ENCODE measurements at places on chromosomes 2 and 18. TPM values are rescaled to one million over a fixed set of nuclear protein-coding genes. Genes with fewer than 3 reads are reported as not detected.

Gene NPPC
- total RNA-seq: not detected

Gene EGR4
- 0.12 TPM for total RNA-seq

Gene MYCN
- total RNA-seq: 17.6 TPM

- H3K4me1 ChIP-seq: peaks cover 17% of the 10 kb centered on the region
- no peaks in the 10 kb centered on the region for H3K36me3 ChIP-seq
- no peaks in the 10 kb centered on the region for H3K27me3 ChIP-seq
- H3K27ac ChIP-seq: no peak overlapping the region
- H3K4me3 ChIP-seq: no peak overlapping the region
Observed at GRCh38 chr2:49812730-49813129, 658.4 kb upstream of the FSHR start.

DNA sequence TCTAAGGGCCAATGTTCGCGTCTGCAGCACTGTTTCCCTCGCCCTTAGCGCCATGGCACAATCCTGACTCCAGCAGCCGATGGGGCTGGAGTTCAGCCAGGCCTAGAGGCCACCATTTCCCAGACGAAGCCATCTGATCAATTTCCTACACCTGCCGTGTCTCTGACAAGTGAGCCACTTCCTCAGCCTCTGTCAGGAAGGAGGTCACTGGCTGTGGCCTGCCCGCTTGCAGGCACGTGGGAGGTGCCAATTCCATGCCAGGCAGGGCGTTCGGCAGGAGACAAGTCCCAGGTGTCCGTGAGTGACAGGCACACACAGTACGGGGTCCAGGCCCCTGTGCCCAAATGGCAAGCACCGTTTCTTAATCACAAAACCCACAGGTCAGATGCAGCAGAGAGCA is 234.5 kb downstream of the TWIST2 start:
- no peak for DNase-seq
- H3K4me1 ChIP-seq: no peaks in the 10 kb centered on the region
- no peak overlapping the region for H3K27ac ChIP-seq
- no peak overlapping the region for H3K4me3 ChIP-seq
- H3K36me3 ChIP-seq: peaks cover 2% of the 10 kb centered on the region

DNA sequence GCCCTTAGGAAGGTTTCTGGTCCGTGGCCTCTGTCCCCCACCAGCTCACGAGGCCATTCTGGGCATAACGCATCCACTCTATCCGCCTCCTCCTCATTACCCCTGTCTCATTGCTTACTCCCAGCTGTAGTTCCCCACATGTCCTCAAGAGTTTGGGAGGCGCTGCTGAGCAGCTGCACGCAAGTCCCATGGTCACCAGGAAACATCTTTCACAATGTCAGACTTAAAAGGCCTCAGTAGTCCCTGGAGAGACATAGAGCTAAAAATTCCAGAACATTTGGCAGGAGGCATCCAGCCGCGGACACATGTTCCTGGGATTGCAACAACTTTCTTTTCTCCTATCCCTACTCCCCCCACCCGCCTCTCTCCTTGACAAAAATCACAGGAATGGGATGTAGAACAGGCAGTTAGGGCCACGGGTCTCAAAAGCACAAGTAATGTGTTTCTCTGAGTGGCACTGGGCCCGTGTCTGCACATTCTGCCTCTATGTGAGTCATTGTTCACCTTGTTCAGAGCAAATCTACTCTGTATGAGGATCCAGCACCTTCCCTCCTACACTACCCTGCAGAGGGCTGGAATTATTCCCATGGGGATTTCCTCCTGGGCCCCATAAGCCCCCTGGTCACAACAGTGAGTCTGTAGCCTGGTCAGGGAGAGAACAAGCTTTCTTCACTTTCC is 8.1 kb downstream of the LBH start:
- H3K4me3 ChIP-seq: no peak overlapping the region
- H3K36me3 ChIP-seq: peaks cover 32% of the 10 kb centered on the region
- no peaks in the 10 kb centered on the region for H3K27me3 ChIP-seq
- DNase-seq: peak; percentile 30

- no peaks in the 10 kb centered on the region for H3K4me1 ChIP-seq
- no peaks in the 10 kb centered on the region for H3K27me3 ChIP-seq
- DNase-seq: no peak
- no peak overlapping the region for H3K27ac ChIP-seq
Observed at GRCh38 chr2:40783704-40784103, 331.8 kb upstream of the SLC8A1 start.

GRCh38 chr2:178344121-178344520 is 106.9 kb downstream of the PRKRA start:
- H3K4me3 ChIP-seq: no peak overlapping the region
- H3K27ac ChIP-seq: no peak overlapping the region
- no peaks in the 10 kb centered on the region for H3K36me3 ChIP-seq
- H3K4me1 ChIP-seq: peaks cover 5% of the 10 kb centered on the region

DNA sequence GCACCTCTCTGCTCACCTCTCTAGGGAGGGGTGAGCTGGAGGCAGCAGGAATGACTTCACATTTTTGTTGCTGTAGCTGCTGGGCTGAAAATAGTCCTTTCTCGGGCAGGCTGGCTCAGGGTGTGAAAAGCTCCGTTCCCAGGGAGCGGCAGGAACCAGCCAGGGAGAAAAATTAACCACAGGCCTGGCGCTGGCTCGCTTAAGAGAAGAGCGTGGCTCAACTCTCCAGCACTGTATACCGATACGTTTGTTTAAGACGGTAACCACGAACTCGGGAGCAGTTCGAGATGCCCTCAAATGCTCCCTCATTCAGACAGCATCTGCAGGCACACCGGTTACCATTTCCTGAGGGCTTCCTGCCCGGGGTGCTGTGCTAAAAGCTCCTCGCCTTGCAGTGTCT is 129.6 kb downstream of the CELF4 start:
- no peak overlapping the region for H3K4me3 ChIP-seq
- H3K27ac ChIP-seq: no peak overlapping the region
- peaks cover 11% of the 10 kb centered on the region for H3K27me3 ChIP-seq
- no peak for DNase-seq
- peaks cover 2% of the 10 kb centered on the region for H3K4me1 ChIP-seq

DNA sequence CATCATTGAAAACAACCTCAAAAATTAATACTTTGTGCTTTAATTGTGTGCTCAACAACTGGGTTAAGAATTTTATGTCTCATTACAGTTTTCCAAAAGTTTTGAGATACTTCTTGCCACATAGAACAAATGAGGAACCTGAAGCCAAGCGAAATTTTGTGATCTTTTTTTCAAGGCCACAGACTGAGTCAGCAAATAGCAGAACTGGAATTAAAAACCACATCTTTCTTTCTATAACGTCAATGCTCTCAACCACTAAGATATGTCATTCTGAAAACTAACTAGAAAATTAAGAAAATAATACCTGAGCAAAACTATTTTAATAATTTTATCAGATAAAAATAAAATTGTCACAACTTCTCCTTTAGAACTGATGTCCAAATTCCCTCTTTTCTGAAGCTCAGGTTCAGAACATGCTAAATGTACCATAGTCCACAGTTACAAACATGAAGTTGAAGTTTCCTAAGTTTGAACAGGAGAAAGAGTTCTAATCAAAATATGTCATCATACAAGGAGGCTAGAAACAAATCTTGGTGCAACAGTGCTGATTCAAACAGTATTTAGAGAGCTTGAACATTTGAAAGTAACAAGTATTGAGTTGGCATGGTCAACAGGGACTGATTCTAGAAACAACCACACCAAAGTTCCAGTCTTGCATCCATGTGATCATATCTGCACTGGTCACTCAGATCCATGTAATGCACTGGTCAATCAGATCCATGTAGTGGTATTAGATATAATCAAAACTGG is 27.6 kb upstream of the CALCRL start:
- H3K27me3 ChIP-seq: no peaks in the 10 kb centered on the region
- no peak for DNase-seq
- no peak overlapping the region for H3K4me3 ChIP-seq

DNA sequence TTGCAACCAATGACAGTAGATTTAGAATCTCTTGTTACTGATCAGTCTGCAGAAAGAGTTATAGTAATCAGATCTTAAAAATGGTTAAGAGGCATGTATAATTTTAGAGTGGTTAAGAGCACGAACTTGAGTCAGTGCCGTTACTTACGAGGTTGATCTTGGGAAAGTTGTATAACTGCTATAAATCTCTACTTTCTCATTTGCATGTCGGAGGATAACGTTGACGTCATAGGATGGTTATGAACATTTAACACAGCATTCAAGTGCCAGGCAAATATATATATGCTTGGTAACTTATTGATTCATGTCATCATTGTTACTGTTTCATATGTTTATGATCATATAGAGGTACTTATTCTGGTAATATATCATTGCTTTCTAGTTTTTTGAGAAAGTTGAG is 146.2 kb downstream of the ARHGAP28 start:
- no peaks in the 10 kb centered on the region for H3K27me3 ChIP-seq
- no peak overlapping the region for H3K4me3 ChIP-seq
- DNase-seq: no peak
- H3K36me3 ChIP-seq: peaks cover 43% of the 10 kb centered on the region

- H3K27me3 ChIP-seq: no peaks in the 10 kb centered on the region
- H3K4me1 ChIP-seq: no peaks in the 10 kb centered on the region
- no peak for DNase-seq
- no peaks in the 10 kb centered on the region for H3K36me3 ChIP-seq
- no peak overlapping the region for H3K4me3 ChIP-seq
Observed at GRCh38 chr2:48129293-48129950, 223.1 kb upstream of the FBXO11 start.

- no peaks in the 10 kb centered on the region for H3K27me3 ChIP-seq
- no peak overlapping the region for H3K4me3 ChIP-seq
- DNase-seq: no peak
- H3K36me3 ChIP-seq: peaks cover 3% of the 10 kb centered on the region
- H3K27ac ChIP-seq: no peak overlapping the region
Observed at GRCh38 chr18:9790261-9790660, 82.2 kb downstream of the RAB31 start.

DNA sequence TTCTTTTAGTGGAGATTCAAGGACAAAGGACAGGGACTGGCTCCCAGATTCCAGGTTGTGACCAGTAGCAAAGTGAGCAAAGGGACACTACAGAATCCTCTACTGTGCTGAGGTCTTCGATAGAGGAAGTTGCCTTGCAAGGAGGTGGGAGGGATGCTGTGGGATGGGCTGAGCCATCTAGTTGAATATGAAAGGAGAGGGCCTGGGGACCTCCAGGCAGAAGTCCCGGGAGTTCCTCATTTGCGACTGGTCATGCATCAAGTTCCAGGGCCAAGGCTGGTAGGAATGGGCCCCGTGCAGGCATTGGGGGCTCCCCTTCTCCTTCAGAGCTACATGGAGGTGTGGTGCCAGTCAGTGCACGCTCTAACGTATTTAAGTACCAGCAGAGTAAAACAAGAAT is 12.6 kb upstream of the PROM2 start:
- H3K4me3 ChIP-seq: no peak overlapping the region
- H3K36me3 ChIP-seq: no peaks in the 10 kb centered on the region
- no peaks in the 10 kb centered on the region for H3K4me1 ChIP-seq
- no peaks in the 10 kb centered on the region for H3K27me3 ChIP-seq
- no peak for DNase-seq
- H3K27ac ChIP-seq: no peak overlapping the region

DNA sequence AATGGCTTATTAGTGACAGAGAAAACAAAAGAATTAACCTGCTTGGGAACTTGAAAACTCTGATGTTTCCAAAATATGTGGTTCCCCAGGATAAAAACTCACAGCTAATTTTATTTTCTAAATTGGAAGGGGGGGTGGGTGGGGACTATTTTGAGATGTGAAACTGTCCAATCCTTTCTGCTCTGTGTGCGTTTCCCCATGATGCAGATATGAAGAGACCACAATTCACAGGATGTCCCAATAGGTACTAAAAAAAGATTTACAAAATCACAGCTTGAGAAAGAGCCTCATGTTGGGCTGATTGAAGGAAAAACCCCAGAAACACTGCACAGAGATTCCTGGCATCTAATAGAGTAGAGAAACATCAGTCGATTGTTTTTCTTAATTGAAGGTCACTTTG is 273.2 kb downstream of the ARHGAP15 start:
- no peak overlapping the region for H3K4me3 ChIP-seq
- no peak for DNase-seq
- H3K27me3 ChIP-seq: no peaks in the 10 kb centered on the region
- H3K36me3 ChIP-seq: no peaks in the 10 kb centered on the region

DNA sequence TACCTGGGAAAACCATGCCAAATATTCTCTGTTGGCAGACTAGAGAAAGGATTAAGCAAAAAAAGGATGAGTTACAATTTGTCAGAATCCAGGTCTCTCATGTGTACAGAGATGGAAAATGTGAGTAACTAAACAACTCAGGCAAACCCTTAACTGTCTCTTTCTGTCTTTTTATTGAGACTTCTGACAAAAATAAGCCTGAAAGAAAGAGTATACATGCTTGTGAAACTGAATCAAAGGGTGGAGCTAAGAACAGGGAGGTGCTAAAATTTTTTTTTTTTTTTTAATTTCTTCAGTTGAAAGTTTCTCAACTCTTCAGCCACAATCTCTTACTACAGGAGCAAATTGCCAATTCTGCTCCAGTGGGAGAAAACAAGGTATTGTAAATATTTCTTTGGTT is at the start of gene SERPINB10:
TSS of gene SERPINB10 (plus strand) at position 295 of the 400 bp plus-strand sequence. CDS start 7,553 bp downstream, outside the sequence.
- no peaks in the 10 kb centered on the region for H3K4me1 ChIP-seq
- DNase-seq: no peak
- peaks cover 12% of the 10 kb centered on the region for H3K27me3 ChIP-seq
- no peak within 1 kb of the TSS for H3K4me3 ChIP-seq

DNA sequence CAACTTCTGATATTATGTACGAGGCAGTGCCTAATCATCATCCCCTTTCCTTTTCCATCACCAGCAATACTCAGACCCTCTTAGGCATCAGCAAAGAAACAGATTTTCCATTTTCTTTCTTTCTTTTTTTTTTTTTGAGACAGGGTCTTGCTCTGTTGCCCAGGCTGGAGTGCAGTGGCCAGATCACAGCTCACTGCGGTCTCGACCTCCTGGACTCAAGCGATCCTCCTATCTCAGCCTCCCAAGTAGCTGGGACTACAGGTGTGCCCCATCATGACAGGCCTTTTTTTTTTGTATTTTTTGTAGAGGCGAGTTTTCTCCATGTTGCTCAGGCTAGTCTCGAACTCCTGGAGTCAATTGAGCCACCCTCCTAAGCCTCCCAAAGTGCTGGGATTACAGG is 5.9 kb upstream of the OLA1 start:
- H3K4me3 ChIP-seq: no peak overlapping the region
- no peaks in the 10 kb centered on the region for H3K27me3 ChIP-seq
- no peaks in the 10 kb centered on the region for H3K4me1 ChIP-seq

DNA sequence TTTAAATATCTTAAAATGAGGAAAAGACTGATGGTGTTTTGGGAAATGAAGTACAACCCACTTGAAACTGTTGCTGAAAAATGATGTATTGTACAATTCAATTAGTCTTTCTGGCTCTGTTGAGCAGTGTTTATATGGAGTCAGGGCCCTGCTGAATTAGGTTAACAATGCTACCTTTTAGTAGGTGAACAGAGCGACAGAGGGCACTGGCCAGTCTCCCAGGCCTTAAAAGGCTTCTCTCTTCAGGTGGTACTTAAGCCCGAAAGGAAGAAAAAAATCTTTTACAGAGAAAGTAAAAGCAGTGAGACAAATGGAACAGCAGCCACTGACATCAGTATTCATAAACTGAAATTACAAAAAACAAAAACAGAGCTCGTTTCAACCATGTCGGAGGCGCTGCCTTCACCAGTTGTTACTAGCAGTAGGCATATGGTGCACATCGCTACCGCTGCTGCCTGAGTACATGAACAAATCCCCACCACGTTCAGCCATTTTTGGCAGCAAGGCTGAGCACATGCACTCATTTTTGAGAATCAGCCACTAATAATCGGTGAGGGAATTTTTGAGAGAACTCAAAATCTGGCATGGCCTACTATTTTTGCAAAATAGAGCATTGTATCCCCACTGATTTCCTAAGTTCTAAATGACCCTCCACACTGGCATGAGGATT is 91.8 kb downstream of the PLEKHM3 start:
- no peak overlapping the region for H3K4me3 ChIP-seq
- DNase-seq: no peak
- H3K27me3 ChIP-seq: no peaks in the 10 kb centered on the region
- peaks cover 29% of the 10 kb centered on the region for H3K4me1 ChIP-seq
- H3K27ac ChIP-seq: peak overlapping the region; percentile 74
- peaks cover 5% of the 10 kb centered on the region for H3K36me3 ChIP-seq

Data from progenitor cell of endocrine pancreas (in vitro differentiated cells).